ENCODE measurements at places on chromosomes 1 and 21.
A peak's percentile ranks its signal among the peaks of the same experiment; 100 is the strongest.

DNA sequence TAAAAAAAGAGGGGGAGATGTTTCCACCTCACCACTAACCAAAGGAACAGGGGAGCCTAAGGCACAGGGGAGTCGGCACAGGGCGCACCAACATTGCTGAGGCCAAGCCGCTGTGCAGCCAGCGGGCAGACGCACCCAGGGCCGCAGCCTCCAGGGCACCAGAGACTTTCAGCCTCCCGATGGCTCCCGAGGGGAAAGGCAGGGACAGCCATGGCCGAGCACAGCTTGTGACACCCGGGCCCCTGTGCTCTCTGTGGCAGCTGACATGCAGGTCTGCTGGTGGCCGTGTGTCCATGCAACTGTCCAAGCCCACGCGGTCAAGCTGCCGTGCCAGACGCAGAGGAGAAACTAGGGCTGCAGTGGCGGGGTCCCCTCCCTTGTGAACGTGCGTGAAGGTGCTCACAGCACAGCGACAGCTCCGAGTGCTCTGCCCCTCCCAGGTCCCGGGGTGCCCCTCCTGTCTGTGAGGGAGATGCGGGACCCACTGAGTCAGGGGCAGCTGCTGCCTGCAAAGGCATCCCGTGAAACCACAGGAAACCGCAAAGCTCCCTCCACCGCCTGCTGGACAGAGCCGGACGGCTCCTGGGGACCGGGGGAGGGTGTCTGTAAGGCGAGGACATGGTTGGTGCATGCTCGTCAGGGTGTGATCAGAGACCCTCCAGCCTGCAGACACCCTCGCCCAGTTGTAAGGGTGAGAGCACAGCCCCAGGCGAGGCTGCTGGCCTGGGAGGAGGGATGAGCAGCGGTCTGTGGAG, 2.5 kb downstream of the KRTAP10-11 start:
- DNase-seq: no peak

- no peak for DNase-seq
Observed at GRCh38 chr21:33458861-33459260, 20.9 kb downstream of the TMEM50B start.

DNA sequence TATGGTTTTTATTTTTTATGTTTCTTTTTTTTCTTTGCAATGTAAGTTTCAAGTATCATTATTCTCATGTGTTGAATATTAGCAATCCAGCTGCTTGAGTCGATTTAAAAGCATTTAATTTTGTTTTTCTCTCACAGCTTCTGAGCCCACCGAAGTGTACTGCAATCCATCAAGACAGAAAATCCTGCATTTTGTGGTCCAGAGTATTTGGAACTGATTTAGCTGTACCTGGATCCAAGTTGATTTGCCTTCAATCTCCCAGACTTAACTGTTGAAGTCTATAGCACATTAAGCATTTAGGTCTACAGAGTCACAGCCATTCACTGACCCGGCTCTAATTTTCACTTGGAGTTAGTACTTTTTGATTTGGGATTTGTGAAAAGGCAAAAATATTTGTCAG, 622.9 kb upstream of the ADAMTS5 start:
- DNase-seq: no peak

GRCh38 chr1:154595621-154596020, 12.4 kb downstream of the ADAR start:
- DNase-seq: no peak

- DNase-seq: no peak
Observed at GRCh38 chr1:42418516-42418915, 37.3 kb downstream of the ZMYND12 start.

GRCh38 chr21:41706678-41707077, 60.2 kb downstream of the RIPK4 start:
- no peak for DNase-seq

DNA sequence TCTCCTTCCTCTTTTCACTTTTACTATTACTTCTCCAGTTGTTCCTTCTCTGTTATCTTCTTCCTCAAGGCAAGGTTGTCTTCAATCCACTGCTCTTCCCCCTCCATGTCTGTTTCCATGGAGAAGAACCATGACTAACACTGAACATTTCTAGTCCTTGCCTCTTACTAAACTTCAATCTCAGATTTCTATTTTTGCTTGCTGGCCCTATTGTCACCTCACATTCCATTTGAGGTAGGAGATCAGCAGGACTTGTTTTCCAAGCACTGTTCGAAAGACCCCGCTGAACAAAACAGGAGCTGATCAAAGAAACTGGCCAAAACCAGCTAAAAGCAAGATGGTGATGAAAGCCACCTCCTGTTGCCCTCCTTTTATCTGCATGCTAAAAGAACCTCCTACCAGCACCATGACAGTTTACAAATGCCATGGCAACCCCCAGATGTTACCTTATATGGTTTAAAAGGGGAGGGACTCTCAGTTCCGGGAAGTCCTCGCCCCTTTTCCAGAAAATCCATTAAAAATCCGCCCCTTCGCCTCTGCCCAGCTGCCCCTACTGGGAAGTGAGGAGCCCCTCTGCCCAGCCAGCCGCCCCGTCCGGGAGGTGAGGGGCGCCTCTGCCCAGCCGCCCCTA, 22.6 kb downstream of the GON4L start:
- DNase-seq: peak; percentile 18

GRCh38 chr1:234770924-234771540, 161.1 kb upstream of the IRF2BP2 start:
- DNase-seq: no peak

- no peak for DNase-seq
Observed at GRCh38 chr1:150626150-150626549, 3.3 kb downstream of the ENSA start.

- no peak for DNase-seq
Observed at GRCh38 chr1:59026472-59026948, 242.7 kb upstream of the JUN start.

DNA sequence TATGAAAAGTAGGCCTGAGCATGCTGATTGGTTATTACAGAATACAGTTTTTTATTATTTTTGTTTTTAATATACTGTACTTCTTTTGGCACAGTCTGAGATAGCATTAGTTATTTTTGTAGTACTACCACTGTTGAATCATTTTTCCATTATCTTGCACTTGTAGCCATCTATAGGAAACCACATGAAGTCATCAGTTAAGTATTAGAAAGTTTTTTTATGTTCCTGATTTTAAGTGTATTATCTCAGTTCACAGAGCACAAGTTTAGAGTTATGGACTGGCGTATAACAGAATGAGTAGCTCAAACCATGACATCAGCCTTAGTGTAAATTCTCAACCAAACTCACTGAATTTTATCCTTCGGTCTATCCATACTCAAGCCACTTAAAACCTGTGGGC, 22.8 kb downstream of the DHX9 start:
- no peak for DNase-seq

DNA sequence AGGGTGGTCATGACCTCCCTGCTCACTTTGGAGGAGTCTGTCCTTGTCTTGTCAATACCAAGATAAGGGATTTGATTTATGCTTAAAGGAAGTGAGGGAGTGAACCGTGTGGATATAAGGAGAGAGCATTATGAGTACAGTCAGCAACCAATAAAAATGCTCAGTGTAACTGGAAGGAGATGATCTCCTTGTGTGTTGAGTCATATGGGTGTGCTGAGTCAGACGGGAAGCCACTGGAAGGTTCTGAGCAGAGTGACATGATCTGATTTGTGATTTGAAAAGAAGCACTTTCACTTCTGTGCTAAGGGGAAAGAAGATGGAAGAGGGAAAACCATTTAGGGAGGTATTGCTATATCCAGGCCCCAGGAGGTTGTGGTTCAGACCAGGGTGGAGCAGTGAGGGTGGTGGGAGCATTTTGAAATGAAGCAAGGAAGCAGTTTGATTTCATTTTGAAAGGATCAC, 2.5 kb upstream of the BCL10 start:
- DNase-seq: peak; percentile 83

- DNase-seq: no peak
Observed at GRCh38 chr1:171883849-171884248, 42.6 kb downstream of the DNM3 start.

GRCh38 chr1:212982430-212983152, 32.2 kb downstream of the VASH2 start:
- peak; percentile 51 for DNase-seq

DNA sequence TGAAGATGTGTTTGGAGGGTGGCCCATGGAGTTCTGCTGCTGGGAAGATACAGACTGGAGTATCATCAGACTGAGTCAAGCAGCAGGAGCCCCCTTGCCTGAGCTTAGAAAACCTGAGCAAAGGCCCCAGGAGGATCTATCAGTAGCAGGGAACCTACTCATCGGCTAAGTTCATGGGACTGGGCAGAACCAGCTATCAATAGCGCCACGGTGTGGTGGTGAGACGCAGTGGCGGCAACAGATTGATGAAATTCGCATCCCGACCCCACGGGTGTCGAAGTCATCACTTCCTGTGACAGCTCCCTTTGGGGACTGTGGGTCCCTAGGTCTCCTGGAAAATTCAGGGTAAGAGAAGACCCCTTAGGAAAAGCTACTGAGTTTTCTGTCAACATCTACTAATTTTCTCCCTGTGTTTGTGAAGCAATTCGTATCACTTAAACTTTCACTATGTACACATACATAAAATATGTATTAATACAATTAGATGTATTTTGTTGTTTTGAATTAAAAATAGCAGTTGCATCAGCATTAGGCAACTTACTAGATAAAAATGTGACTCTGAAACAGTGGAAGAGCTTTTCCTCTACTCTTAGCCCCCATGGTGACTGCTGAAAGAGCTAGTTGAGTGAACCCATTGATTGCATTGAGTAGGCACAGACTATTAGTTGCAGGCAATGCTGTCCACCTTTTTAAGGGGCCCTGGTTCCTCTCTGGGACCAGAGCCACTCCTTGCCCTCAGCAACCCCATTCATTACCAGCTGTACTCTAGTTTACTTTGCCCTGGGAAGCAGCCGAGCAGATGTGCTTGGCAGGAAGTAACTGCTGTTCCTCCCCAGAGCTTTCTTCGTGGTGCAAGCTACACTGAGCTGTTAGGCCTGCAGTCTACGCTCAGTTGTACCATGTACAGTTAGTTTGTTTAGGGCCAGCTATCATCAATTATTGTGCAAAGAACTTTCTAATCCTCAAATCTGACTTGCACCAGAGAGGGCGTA, 7.3 kb upstream of the CACNA1S start:
- peak; percentile 29 for DNase-seq

- no peak for DNase-seq
Observed at GRCh38 chr1:109570414-109570813, 22.0 kb downstream of the GNAI3 start.

GRCh38 chr1:93414749-93415148, 33.2 kb upstream of the FNBP1L start:
- no peak for DNase-seq

GRCh38 chr1:164764333-164764732, 205.3 kb downstream of the PBX1 start:
- DNase-seq: no peak

DNA sequence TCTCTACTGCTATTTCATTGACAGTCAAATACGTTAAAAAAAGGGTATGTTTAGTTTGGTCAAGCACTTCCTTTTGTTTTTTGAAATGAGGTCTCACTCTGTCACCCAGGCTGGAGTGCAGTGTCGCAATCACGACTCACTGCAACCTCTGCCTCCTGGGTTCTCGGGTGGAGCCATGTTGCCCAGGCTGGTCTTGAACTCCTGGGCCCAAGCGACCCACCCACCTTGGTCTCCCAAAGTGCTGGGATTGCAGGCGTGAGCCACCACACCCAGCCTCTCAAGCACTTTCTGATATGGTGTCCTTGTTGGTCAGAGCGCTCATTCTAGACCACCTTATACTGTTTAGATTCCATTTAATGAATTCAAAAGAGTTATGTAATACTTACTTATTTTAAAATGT, 20.9 kb upstream of the RHBDL2 start:
- no peak for DNase-seq

DNA sequence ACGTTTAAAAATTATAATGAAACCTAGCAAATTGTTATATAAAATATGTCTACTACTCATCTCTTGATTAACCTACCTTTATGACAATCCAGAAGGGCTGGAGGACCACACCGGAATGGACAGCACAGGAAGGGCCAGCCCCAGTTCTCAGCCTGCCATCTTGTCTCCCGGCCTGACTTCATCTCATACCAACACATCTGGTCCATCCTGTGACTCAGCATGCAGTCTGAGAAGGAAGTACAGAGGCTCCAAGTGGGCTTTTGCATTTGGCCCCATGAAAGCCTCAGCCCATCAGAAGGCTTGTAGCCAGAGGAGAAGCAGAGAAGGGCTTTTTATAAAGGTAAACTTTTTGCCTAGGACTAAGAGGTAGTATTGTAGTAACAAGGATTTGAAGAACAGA, 436.6 kb downstream of the MRPL39 start:
- no peak for DNase-seq

DNA sequence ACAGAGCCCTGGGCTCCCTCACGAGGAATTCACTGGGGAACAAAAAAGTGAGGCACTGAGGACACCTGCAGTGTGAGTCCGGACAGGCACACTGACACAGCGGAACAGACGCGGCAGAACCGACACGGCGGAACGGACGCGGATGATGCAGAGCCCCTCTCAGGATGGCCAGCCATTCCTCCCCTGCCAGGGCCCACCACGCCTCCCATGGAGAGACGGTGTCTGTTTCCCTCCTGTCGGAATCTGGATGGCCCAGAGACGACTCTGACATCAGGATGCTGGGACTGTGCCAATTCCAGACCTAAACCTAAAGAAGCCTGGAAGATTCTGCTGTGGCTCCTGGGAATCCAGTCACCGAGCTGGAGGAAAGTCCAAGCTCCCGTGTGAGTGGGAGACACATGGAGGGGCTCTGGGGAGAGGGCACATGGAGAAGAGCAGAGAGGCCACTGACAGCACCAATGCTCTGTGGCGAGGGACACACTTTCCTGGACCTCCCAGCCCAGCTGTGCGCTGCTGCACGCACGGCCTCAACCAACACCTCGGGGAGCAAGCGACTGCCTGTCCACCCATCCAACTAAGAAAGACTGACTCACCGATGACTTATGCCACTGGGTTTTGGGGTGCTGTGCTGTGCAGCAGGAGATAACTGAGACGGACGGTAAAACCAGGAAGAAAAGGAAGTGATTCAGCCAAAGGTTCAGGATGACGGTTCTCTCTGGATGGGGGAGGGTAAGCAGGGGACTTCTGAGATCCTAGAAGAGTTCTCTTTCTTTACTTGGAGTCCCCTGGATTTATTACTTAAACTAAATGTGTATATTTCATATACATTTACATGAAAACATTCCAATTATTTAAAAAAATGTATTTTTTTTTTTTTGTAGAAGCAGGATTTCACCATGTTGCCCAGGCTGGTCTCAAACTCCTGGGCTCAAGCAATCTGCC, 23.3 kb downstream of the ZBTB17 start:
- peak; percentile 72 for DNase-seq

- DNase-seq: no peak
Observed at GRCh38 chr1:2847086-2847985, 45.8 kb upstream of the TTC34 start.

DNA sequence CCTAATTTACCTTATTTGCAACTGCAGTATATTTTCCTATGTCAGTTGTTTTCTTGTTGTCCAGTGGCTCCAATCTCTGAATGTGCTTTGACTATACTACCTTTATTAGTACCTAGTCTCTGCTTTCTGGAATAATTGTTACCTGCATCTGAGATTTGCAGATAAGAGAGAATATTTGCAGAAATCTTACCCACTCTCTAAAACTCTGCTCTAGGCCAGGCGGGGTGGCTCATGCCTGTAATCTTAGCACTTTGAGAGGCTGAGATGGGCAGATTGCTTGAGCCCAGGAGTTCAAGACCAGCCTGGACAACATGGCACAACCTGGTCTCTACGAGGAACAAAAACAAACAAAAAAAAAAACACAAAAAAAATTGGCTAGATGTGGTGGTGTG, 2.0 kb upstream of the SYDE2 start:
- no peak for DNase-seq

- peak; percentile 42 for DNase-seq
Observed at GRCh38 chr1:27143401-27143800, 11.5 kb downstream of the SLC9A1 start.

- DNase-seq: no peak
Observed at GRCh38 chr1:240094041-240094722, 2.5 kb downstream of the FMN2 start.

Data from adrenal gland (tissue), 19 donors.